Activated CD4-positive, alpha-beta T cell treated with anti-CD3 and anti-CD28 coated beads, Interleukin-2, amount 10 ng/mL, durations not matched to agents 7 days and 5 days (primary cell): ENCODE measurements at places on chromosomes 11 and 22. TPM values are rescaled to one million over a fixed set of nuclear protein-coding genes. Genes with fewer than 3 reads are reported as not detected.

The PIH1D2 gene
- not detected for total RNA-seq

The MUC5AC gene
- total RNA-seq: not detected

The SLC5A1 gene
- not detected for total RNA-seq

GRCh38 chr11:58621586-58622262, 741 bp upstream of the CNTF start:
- H3K27me3 ChIP-seq: no peaks in the 10 kb centered on the region
- H3K4me1 ChIP-seq: peaks cover 23% of the 10 kb centered on the region

DNA sequence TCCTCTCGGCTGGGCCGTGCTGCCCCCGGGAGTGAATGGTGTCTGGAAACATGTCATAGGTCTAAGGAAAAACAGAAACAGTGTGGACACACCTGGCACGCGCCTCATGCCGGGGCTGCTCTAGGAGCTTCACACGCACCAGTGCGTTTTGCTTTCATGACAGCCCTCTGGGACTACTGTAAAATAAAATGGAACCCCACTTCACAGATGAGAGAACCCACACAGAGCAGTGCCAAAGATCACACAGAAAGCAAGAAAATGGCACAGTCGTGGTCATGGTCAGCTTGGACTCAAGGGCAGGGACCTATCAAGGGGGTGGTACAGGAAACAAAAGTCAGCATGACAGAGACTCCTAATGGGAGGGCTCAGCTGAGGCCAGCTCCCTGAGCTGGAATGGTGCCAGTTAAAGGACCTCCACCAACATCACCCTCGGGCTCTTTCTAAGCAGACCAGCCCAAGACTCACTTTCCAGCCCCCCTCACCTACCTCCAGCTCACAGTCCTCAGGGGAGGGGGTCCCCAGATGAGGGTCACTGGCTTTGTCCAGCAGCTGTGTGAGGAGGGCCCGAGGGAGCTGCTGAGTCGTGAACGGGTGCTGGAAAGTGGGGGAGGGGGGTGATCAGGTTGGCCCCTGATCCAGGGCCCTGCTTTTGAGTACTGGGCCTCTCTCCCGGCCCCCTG, 3.3 kb downstream of the MAP4K2 start:
- H3K4me3 ChIP-seq: no peak overlapping the region
- no peaks in the 10 kb centered on the region for H3K27me3 ChIP-seq
- H3K36me3 ChIP-seq: peaks cover 28% of the 10 kb centered on the region
- H3K27ac ChIP-seq: no peak overlapping the region
- peaks cover 49% of the 10 kb centered on the region for H3K4me1 ChIP-seq
- DNase-seq: no peak

GRCh38 chr11:64234647-64235379, 429 bp downstream of the VEGFB start:
- DNase-seq: peak; percentile 49
- H3K4me1 ChIP-seq: peaks cover 58% of the 10 kb centered on the region
- H3K36me3 ChIP-seq: peaks cover 13% of the 10 kb centered on the region
- H3K27me3 ChIP-seq: no peaks in the 10 kb centered on the region
- H3K27ac ChIP-seq: peak overlapping the region; percentile 73

The OR2AG1 gene
- total RNA-seq: not detected

The TSPAN18 gene
- 23.5 TPM for total RNA-seq

The CEP126 gene
- total RNA-seq: 0.50 TPM

The FXYD2 gene
- 0.97 TPM for total RNA-seq

The GAB4 gene
- total RNA-seq: not detected

DNA sequence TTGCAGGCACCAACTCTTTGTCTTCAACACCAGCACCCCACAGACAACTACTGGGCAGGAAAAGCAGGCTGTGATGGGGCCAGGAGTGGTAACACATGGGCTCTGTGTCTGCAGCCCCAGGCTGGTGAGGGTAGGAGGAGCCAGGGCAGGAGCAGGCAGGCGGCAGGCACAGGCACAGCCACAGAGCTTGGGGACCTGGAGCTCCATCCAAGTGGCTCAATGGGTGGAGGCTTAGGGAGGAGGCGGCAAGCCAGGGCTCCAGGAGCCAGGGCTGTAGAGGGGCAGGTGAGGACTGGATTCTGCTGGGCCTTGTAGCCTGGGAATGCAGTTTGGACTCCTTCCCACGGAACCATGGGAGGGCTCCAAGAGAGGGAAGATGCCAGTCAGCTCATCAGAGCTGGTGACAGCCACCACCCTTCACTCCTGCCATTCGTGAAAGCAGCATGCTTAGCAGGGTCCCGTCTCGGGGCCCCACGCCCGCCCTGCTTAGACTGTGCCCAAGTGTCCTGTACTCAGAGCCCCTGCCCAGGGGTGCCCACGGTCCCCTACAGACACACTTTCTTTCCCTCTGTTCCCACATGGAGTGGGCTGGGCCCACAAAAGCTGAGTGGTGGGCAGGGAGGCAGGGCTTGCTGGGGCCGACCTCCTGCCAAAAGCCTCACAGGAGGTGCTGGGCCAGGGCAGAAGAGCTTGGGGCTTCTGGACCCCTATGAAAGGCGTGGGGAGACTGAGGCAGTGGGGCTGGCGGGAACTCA, 12.4 kb downstream of the TTC38 start:
- no peaks in the 10 kb centered on the region for H3K27me3 ChIP-seq
- no peak for DNase-seq
- no peak overlapping the region for H3K4me3 ChIP-seq
- H3K4me1 ChIP-seq: peaks cover 3% of the 10 kb centered on the region
